NCI-H774 (cell line): ENCODE measurements at places on chromosomes 7 and 10.

DNA sequence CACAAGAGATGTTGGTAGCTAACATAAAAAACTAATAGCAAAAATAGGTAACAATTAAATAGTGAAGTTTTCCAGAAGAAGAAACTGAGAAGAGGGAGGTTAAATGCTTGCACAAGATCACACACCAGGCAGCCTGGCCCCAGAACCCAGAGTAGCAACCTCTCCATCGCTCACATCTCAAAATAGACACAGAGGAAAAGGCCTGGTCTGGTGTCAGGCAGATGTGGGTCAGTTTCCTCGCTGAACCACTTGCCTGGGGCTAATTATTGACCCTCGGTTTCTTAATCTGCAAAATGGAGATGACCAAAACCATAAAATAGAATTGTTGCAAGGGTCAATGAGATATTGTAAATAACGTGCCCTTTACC lies 44.5 kb upstream of the STK17A start:
- DNase-seq: no peak

- DNase-seq: no peak
These were observed 6.6 kb downstream of the OPTN start for GRCh38 chr10:13106387-13107045.

GRCh38 chr10:75209921-75210281 lies 695 bp upstream of the VDAC2 start:
- DNase-seq: peak; percentile 54

DNA sequence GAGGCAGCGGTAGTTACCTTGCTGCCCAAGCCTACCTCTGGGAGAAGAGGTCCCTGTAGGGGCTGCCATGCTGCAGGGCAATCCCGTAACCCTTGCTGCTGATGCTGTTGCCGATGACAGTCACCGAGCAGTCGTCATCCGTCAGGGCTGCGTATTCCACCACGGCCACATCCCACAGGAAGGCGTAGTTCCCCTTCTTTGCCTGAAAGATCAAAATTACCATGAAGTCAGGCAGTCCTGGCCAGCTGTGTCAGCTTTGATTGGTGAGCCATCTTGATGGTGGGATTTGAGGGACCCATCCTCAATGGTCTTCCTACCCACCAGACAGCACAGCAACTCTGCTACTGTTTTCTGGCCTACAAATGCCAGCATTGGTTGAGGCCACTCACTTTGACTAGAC lies 746.8 kb downstream of the GRID1 start:
- no peak for DNase-seq

GRCh38 chr7:713488-714230 lies 12.8 kb upstream of the DNAAF5 start:
- DNase-seq: no peak

GRCh38 chr10:110548002-110548401 lies 19.5 kb upstream of the SMC3 start:
- DNase-seq: no peak

- DNase-seq: no peak
These were observed 255.1 kb upstream of the PLXDC2 start for GRCh38 chr10:19561181-19561580.

- DNase-seq: no peak
These were observed 93.6 kb upstream of the PCBD1 start for GRCh38 chr10:70981936-70982335.

DNA sequence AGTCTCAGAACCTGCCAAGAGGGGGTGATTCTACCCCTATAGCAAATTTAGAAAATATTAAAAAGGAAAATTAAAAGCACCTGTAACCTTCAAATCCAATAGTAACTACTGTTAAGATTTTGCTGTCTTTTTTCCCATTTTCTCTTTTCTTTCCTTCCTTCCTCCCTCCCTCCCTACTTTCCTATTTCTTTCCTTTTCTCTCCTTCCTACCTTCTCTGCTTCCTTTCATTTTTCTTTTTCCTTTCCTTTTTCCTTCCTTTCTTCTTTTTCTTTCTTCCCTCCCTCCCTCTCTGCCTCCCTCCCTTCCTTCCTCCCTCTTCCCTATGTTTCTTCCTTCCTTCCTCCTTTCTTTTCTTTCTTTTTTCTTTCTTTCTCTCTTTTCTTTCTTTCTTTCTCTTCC lies 120.2 kb upstream of the KCTD7 start:
- no peak for DNase-seq

DNA sequence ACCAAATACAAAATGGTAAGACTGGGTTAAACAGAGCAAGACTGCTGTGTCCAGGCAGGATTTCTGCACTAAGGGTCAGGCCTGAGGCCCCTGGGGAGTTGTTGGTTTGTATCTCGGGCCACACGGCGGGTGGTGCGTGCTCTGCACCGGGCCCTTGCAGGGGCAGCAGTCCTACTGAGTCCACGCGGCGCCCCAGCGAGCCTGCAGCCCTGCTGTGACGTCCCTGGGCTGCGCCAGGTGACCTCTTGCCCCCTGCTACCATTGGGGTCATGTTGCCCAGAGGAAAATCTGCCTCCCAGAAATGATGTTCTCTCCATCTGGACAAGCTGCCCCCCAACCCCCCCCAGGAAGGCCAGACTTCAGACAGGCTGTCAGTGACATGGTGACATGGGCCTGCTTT lies 281.5 kb downstream of the CELF2 start:
- no peak for DNase-seq

DNA sequence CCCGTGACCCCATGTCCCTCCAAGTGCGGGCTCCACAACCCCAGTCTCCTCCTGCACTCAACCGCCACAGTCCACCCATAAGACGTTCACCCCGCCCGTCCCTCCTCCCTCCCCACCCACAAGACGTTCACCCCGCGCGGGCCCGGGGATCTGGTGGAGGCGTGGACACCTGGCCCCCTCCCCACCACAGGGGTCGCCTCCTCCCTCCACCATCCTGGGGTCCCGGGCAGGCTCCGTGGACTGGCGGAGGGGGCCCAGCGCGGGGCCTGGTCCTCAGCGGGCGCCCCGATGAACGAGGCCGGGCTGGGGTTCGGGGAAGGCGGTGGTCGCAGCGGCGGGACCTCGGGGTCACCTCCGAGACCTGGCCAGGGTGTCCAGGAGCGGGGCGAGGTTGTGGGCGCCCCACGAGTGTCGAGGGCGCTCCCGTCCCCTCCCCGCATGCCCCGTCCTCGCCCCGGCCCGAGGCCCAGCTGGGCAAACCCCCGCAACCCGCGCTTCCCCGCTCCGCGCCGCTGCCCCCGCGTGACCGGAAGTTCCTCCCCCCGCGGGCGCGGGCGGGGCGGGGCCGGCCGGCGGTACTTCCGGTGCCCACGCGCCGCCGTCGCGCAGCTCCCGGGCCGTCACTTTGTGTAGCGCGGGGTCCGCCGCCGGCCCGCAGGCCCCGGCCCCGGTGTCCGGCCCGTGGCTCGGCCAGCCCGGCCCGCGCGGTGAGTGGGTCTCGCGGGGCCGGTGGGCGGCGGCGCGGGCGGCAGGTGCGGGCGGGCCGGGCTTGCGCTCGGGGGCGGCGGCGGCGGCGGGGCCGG lies at the start of gene ZNF316:
Gene ZNF316, plus strand, starts transcription at position 578 of the 803 bp plus-strand sequence. CDS start 5,092 bp downstream, outside the sequence.
- peak; percentile 27 for DNase-seq

DNA sequence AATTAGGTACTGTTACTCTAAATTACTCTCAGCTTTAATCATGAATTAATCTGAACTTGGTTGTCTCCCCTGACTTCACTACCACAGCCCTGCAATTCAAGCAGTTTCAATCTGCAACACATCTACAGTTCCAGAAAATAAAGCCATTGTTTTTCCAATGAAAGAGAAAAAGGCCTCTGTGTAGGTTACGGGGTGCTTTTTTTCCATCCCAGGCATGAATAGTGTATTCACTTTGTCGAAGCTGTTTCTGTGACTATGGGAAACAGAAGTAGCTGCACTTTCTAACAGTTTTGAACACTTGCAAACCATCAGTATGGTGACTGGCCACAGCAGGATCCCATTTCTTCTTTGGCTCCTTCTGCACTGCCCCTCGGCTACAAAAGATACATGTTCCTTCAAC lies 460.2 kb downstream of the GRM8 start:
- no peak for DNase-seq

GRCh38 chr7:91852263-91852741 lies 28.2 kb downstream of the MTERF1 start:
- no peak for DNase-seq

- no peak for DNase-seq
These were observed 267.5 kb downstream of the SDK1 start for GRCh38 chr7:3568516-3568915.

DNA sequence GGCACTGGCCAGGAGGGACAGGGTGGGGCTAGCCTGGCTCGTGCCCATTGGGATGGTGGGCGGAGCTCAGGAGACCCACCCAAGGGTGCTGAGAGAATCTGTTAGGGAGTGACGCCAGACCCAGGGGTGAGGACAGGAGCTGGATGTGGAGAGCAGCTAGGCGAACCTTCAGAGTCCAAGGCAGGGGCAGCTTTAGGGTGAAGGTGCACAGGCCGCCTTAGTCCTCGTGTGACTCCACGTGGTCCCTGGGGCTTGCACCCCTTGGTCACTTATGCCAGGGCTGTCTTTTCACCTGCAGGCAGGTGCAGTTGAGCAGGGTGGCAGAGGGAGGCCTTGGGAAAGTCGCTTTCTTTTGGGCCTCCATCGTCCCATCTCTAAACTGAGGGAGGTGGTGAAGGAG lies 4.3 kb downstream of the RAMP3 start:
- no peak for DNase-seq

DNA sequence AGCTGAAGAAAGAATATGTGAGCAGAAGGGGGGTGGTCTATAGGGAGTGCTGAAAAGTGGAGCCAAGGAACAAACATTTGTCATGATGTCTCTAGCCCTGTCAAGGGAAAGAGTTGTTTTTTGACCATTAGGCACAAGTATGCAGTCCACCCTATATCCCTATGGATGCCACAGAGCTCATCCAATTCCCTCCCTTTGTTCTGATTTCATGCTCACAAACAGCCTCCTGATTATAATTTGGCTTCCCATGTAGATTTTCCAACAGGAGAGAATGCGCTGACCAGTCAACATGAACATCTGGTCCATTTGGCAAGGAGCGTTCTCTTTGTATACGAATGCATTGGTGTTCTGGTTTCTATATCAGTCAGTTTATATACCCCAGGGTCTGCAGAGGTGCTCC lies 12.1 kb upstream of the CEP41 start:
- no peak for DNase-seq

DNA sequence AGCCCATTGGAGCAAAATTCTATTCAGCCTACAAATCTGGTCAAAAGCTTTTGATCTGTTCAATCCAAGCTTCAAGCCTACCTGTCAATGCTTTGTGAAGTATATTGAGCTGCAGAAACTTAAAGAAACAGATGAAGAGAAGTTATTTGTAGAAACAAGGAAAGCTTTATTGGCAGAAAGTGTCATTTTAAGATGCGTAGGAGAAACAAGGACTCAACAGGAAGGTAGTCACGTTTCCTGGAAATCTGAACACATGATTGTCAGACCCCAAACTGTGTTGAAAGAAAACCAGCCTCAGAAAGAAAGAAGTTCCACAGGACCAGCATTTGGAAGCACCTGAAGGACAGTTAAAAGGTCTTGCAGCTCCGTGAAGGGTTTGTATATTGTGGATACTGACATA lies 34.8 kb upstream of the PURB start:
- no peak for DNase-seq

- DNase-seq: no peak
These were observed 18.8 kb upstream of the SORBS1 start for GRCh38 chr10:95579835-95580535.

DNA sequence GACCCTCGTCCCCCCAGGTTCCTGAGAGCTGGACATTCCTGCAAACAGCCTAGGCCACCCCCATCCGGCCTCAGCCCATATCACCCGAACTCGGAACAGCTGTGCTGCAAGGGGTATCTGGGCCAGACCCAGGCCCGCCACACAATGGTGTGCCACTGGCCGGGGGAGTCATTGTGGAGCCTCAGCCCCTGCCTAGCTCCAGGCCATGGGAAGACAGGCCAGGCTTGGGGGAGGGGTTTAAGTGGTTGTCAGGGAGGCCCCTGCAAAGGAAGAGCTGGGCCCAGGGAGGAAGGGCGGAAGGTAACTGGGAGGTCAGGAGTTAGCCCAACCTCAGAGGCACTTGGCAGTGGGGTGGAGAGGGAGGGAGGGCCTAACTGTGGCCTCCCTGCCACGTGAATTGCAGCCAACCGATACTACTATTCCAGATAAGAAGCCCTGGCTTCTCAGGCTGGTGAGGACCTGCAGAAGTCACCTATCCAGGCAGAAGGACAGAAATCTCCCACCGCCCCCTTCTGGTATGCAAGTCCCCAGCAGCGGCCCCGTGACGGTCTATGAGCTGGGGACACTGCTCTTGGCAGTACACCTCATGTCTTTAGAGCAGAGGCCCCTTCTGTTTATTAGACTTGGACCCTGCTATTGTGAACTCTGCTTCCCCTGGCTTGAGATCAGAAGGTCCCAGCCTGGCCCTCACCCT lies 26.8 kb downstream of the VSIR start:
- no peak for DNase-seq

DNA sequence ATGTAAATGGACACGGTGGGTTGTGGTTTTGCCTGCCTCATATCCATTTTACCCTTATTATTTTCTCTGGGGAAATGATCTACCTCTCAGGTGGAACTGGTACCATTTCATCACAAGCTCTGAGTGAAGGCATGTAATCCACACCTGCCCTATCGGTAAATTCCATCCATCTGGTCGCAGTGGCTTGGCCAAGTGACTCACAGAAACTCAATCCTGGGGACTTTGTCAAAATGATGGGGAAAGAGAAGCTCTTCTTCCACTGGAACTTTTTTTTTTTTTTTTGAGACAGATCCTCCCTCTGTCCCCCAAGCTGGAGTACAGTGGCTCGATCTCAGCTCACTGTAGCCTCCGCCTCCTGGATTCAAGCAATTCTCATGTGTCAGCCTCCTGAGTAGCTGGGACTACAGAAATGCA lies 48.2 kb upstream of the ANKRD1 start:
- DNase-seq: no peak
